Activated CD4-positive, alpha-beta T cell treated with anti-CD3 and anti-CD28 coated beads, Interleukin-2, amount 50 U/mL, for 4 hours (primary cell): ENCODE measurements at places on chromosomes 16 and 17.

DNA sequence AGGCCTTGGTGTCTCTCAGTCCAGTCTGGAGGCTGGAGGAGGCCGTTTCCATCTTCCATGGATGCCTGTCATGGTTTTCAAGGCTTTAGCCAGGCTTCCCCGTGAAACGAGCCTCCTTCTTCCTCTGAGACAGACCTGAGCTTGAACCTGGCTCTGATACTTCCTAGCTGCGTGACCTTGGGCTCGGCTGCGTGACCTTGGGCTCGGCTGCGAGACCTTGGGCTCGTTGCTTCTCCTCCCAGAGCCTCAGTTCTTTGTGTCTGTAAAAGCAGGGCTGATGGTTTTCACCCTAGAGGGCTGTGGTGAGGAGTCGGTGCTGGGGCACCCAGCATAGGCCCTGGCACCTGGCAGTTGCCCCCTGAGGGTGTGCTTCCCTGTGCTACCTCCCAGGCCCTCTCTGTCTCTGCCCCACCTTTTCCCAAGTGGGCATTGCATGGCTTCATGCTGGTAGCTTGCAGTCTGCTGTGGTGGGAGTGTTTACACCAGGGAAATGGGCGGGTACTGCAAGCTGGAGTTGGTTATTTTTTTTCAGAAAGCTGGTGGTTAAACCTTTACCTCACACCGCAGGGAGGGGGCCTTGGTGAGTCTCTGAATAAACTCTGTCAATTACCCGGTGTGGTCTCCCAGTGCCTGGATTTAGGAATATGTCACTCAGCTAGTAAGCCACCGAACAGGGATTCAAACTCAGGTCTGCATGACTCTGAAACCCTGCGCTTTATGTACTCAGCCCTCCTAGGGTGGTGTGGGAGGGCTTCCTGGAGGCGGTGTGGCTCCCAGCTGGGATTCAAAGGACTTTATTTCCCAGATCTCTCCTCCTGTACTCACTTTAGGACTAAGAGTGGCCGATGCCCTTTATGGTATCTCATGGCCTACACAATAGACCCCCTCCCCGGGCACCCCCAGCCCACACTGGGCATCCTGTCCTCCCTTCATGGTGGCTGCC lies 129.0 kb upstream of the CIBAR2 start:
- no peak for DNase-seq

GRCh38 chr16:81748476-81749198 lies 30.5 kb upstream of the PLCG2 start:
- no peak for DNase-seq

DNA sequence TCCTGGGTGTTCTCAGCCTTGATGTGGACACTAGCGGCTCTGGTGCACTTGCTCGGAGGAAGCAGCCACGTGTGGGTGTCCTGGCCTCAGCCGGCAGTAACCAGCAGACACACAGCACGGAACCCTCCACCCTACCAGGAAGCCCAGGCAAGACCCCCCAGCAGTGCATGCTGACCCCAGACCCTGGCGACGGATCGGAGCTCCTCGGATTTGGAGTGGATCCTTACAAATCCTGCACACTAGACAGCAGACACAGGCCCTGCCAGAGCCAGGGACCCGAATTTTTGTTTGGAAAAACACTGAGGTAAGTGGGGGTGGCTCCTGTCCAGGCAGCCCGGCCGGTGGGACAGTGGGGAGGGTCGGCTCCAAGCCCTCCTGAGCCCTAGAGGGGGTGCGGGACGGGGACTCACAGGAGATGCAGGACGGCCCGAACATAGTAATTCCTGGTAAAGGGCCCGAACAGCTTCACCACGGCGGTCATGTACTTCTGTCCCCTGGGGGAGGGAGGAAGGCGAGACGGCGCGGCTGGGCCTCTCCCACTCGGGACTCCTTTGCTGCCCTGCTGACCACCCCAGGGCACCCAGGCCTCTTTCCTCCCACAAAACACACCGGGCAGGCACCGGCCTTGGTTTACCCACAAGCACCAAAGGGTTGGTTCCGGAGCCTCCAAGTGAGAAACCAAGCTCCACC lies 4.4 kb downstream of the CYBA start:
- no peak for DNase-seq

DNA sequence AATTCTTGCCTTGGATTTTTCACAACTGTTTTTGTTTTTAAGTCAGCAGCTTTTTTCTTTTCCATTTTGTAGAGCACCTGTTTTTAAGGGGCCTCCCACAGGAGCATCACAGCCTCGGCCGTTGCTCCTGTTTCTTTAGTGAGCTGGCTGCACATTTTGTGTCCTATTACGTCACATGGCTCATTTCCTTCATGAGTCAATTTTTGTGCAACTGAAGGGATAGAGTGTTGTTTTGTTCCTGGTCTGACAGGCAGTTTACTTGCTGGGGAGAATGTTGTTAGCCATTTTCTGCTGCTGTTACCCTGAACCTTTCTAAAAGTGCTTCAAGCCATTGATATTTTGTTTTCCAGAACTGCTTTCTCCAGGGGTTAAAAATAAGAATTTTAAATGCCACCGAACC lies 45.0 kb upstream of the CRISPLD2 start:
- no peak for DNase-seq

- no peak for DNase-seq
Measured at GRCh38 chr17:60323754-60324153, 68.2 kb downstream of the USP32 start.

- DNase-seq: no peak
Measured at GRCh38 chr17:58530655-58531054, 16.2 kb upstream of the MTMR4 start.

GRCh38 chr16:89114159-89114981 lies 20.7 kb downstream of the ACSF3 start:
- DNase-seq: no peak

GRCh38 chr17:10229181-10229580 lies 30.8 kb upstream of the GAS7 start:
- DNase-seq: no peak

DNA sequence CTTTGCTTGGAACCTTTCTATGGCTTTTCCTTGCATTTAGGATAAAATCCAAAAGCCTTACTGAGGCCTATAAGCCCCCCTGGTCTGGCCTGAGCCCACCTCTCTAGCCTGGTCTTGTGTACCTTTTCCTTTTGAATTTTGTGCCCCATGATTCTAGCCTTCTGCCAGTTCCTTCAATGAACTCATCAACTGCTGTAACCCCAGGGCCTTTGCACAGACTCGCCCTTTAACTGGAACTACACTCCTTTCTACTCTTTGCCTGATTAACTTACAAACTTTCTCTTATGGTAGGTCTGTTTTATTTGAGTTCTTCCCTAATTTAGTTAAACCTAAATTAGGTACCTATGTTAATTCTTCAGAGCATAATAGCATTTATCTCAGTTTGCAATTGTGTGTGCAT lies 24.2 kb downstream of the GJD3 start:
- no peak for DNase-seq

GRCh38 chr17:60468371-60468770 lies 46.1 kb downstream of the CHCT1 start:
- no peak for DNase-seq

GRCh38 chr16:88328313-88328980 lies 54.3 kb upstream of the ZNF469 start:
- DNase-seq: no peak

GRCh38 chr16:30166202-30166902 lies 17.1 kb upstream of the CORO1A start:
- DNase-seq: no peak

DNA sequence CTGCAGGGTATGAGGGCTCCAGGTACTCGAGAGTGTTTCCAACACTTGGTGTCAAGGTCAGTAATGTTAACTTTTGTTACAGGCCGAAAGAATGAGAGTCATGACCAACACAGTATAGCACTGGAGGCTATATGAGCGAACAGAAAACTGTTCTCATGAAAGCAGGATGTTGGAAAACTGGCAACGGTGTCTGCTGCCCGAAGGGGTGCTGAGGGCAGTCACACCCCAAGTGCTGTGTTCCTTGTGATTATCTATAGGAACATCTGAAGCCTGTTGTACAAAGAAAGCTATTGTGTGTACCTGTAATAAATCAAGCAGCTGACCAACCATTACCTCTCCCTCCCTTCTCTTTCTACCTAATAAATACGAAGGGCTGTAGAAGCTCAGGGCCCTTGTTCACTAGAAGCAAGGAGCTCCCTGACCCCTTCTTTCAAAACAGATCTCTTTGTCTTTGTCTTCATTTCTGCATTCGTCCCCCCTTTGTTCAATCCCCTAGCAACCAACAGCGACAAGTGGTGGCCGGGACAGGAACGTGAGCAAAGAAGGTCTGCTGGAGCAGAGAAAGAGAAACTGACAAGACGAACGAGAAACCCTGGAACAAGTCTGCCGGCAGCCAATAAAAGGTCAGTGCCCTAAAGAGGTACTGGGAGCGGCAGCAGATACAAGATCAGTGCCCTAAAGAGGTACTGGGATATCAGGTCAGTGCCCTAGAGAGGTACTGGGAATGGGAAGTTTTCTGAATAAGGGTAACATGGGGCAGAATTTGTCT lies 7.6 kb downstream of the CD300LD start:
- DNase-seq: no peak

- no peak for DNase-seq
Measured at GRCh38 chr17:55172612-55173011, 92.1 kb upstream of the HLF start.

DNA sequence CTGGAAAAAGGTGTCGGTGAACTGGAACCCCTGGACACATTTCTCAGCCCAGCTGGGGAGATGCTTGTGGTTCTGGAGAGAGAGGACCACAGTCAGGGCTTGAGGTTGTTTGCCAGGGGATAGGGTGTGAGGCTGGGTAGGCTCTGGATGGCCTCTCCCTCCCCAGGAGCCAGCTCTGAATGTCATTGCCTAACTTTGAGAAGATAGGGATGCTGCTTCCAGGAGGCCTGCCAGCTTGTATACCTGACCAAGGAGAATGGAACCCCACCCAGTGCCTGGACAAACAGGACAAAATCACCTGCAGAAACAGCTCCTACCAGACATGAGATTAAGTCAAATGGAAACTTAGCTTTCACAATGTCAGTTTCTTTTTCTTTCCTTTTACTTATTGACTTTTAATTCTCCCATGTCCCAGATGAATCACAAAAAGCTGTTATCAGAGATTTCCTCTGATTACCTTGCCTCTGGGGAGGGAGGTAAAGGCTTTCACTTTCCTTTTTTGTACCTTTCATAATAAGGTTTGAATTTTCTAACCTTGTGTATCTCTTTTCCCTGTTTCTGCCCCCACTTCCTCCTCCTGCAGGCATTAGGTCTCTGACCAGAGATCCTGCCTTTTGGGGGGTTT lies 29.8 kb upstream of the PLLP start:
- DNase-seq: no peak

GRCh38 chr17:66353937-66354401 lies 51.6 kb downstream of the PRKCA start:
- DNase-seq: no peak

GRCh38 chr17:56639517-56639916 lies 46.0 kb downstream of the NOG start:
- DNase-seq: no peak

GRCh38 chr17:38628441-38628840 lies 22.7 kb upstream of the SRCIN1 start:
- DNase-seq: no peak

- no peak for DNase-seq
Measured at GRCh38 chr16:84631153-84631466, 13.2 kb upstream of the COTL1 start.

DNA sequence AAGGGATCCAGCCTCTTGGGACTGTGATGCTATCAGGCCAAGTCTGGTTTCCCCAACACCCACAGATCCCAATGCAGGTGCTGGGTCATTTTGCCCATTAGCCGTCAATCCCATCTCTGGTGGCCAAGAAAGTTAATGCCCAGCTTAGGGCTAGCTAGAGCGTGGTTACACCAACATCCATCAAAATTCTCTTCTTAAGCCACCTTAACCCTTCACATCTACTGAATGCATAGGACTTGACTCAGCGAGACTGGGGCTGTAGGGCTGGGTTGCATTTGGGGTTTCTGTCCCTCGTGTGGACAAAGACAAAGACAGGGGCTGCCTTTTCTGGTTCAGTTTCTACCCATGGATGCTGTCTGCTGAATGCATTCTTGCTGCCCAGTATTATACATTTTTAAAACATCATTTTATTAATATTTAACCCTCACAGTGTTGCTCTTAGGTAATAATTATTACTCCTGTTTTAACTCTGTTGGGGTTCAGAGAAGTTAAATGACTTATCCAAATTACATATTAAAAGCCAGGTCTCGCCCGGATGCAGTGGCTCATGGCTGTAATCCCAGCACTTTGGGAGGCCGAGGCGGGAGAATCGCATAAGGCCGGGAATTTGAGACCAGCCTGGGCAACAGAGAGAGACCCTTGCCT lies 141.1 kb upstream of the NOL11 start:
- no peak for DNase-seq

- no peak for DNase-seq
Measured at GRCh38 chr16:65394281-65394680, 272.4 kb upstream of the CDH11 start.
